Stimulated activated CD8-positive, alpha-beta memory T cell treated with anti-CD3 and anti-CD28 coated beads, Interleukin-7, amount 100 ng/mL, for 1 hour (primary cell): ENCODE measurements at places on chromosomes 2 and 18.

DNA sequence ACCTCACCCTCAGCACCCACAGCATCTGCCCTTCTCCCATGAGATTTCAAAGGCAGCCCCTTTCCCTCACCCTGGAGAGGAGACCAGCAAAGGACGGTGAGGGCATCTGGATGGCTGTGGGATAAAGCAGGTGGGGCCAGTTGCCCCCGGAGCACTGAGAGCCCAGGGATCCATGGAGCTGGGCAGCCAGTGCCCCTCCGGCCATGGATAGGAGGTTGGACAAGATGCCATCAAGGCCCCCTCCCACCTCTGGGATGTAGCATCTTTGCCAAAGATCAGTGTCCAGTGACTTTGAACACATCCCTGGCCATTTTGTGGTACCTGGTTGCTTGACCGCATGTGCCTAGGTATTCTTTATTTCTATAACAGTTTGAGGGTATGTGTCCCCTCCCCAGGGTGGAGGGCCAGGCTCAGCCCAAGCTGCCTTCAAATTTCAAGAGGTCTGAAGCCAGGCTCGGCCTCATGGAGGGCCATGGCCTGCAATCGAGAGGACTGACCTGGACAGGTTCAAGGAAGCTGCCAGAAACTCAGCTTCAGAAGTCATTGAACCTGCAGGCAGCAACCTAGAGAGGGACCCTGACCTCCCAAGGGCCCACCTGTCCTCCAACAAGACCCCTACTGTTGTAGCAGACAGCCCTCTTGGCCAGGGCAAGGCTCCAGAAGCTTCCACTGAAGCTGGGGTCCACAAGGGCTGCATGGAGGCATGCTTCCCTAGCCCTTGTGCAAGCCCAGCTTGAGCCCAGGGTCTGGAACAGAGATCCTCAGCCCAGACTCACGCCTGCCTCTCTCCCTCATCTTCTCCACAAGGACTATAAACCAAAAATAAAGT lies 55.5 kb upstream of the BIN1 start:
- DNase-seq = no peak

DNA sequence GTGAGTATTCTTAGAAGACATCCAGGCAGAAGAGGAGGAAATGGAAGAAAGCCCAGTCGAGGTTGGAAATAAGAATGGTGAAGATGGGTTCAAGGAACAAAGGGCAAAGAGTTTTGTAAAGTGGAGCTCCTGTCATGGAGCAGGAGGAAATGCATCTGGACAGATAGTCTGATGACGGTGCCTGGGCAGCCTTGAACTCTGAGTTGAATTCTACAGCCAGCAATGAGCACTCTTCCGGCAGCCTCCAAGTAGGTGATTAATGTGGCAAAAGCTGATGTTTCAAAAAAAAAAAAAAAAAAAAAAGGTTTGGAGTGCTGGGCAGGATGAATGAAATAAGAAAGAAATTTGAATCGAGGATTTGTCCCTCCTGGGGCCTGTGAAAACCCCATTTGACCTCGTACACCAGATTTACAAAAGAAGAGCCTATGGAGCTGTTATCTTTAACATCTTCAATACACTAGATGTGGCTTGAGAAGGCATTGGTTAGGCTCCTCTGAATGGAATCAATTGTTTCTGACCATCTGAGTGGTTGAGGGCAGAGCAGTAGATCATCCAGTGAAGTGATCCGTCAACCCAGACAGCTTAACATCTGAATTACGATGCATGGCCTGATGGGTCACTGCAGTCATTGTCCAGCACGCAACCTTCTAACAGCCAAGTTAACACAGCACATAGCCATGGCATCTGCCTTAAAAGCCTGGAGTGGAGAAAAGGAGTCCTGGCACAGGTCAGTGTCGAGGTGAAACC lies 449.7 kb downstream of the TXNL1 start:
- no peak for DNase-seq

GRCh38 chr18:57569133-57569532 lies 17.4 kb downstream of the FECH start:
- DNase-seq = no peak

DNA sequence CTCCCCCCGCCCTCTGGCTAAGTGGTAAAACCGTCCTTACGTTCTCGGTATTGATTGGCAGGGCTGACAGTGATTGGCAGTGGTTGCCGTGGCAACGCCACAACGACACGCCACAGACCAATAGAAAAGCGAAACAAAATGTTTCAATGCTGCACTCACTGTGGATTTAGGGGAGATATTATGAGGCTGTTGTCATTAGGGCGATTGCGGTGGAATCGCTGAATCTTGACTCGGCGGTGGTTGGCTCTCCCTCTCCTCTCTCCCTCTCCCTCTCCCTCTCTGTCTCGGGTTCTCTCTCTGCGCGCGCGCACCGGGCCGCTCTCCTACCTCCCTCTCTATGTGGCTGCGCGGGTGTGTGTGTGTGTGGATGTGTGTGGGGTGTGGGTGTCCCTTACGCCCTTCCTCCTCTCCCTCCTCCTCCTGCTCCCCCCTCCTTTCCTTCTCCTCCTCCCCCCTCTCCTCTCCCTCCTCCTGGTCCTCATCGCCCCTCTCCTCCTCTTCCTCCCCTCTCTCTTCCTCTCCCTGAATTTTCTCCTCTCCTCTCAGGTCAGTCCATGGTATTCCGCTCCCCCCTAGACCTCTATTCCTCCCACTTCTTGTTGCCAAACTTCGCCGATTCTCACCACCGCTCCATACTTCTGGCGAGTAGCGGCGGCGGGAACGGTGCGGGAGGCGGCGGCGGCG lies at the start of gene SIX3:
Gene SIX3 (plus strand): TSS at position 152 of the 684 bp plus-strand sequence. CDS start 403 bp downstream, at position 555.
- DNase-seq = no peak

DNA sequence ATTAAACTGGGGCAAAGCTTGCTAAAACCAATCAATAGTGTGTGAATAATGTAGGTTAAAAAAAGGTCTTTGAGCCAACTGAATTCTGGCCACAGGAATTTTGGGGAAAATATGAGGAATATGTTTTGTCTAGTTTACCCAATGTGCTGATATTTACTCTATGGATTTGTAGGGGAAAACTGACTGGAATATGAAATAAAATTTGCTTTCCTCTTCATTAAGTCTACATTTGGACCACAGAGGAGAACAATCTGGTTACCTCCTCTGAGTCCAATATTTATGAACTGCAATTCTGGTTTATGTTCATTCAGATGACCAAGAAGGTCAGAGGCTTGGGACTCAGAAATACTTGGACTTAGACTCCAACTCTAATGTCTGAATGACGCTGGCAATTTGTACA lies 1042.2 kb upstream of the CNTNAP5 start:
- DNase-seq = no peak

DNA sequence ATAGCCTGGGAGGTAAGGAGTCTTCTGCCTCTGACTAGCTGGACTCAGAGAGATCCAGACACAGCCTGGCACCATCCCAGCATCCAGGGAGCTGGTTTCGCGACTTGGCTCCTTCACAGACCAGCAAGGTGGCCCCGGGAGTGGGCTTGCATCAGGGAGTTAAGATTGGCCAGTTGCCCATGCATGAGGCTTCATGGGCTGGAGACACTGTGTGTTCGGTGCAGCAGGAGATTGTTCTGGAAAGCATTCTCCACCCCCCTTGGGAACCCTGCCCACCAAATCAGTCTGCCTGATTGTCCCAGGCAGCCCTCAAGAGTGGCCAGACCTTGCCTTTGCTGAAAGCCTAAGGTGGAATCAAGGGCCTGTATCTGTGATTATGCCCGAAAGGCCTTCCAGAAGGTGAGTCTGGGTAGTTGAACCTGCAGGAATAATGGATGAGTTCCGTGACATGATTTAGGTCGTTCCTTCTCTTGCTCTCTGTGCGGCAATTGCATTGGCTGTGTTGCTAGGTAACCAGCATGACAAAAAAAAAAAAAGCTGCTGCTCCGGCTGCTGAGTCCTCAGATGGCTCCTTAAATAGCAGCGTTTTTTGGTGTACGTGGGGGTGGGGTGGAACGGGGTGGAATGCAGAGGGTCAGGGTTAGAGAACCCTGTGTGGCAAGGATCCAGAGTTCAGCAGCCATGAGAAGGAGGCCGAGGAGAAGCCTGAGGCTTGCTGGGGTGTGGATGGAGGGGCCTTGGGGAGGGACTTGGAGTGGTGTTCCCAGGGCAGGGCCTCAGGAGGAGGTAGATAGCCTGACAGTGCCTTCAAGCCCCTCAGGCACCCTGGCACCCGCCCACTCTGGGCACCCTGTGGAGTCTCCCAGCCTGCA lies 93.0 kb upstream of the MCFD2 start:
- DNase-seq = no peak

DNA sequence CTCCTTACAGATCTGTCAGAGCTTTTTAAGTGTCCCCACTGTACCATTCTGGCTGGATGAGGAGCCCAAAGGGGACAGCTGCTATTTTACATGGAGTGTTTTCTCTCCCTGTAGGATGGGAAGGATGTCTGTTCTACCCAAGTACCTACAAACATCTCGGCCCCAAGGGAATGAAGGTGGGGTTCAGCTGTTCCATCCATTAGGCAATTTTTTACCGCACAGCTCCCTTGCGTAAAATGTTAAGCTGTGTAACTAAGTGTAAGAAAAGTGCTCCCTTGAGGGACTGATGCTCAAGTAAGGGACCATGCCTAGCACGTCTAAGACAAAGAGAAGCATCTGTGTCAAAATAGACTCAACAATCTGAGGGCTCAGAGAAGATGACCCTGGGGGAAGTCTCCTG lies 180.3 kb downstream of the MYO5B start:
- DNase-seq = no peak

DNA sequence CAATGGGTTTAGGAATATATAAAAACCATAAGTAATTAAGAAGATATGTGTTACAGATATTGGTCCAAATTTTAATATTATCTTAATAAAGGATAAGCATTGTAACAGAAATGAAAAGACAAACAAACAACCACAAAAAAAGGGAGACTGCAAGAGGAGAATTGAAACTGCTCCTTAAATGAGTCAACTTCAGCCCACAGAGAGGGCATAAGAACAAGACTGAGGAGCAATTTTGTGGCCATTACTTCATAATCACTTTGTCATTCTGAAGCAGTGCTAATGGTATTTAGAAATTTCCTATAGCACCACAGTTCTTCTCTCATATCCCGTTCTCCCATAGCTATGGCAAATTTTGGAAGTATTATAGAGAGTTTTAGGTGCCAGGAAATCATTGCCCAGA lies 193.2 kb upstream of the HNMT start:
- DNase-seq = no peak

- no peak for DNase-seq
Measured at GRCh38 chr2:7899923-7900322, 781.9 kb upstream of the ID2 start.

DNA sequence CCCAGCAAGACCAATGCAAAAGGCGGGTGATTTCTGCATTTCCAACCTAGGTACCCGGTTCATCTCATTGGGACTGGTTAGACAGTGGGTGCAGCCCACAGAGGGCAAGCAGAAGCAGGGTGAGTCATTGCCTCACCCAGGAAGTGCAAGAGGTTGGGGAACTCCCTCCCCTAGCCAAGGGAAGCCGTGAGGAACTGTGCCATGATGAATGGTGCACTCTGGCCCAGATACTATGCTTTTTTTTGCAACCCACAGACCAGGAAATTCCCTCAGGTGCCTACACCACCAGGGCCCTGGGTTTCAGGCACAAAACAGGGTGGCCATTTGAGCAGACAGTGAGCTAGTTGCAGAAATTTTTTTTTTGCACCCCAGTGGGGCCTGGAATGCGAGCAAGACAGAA lies 662.6 kb upstream of the ACVR2A start:
- no peak for DNase-seq

- DNase-seq = no peak
Measured at GRCh38 chr2:149489452-149489851, 98.1 kb downstream of the MMADHC start.

DNA sequence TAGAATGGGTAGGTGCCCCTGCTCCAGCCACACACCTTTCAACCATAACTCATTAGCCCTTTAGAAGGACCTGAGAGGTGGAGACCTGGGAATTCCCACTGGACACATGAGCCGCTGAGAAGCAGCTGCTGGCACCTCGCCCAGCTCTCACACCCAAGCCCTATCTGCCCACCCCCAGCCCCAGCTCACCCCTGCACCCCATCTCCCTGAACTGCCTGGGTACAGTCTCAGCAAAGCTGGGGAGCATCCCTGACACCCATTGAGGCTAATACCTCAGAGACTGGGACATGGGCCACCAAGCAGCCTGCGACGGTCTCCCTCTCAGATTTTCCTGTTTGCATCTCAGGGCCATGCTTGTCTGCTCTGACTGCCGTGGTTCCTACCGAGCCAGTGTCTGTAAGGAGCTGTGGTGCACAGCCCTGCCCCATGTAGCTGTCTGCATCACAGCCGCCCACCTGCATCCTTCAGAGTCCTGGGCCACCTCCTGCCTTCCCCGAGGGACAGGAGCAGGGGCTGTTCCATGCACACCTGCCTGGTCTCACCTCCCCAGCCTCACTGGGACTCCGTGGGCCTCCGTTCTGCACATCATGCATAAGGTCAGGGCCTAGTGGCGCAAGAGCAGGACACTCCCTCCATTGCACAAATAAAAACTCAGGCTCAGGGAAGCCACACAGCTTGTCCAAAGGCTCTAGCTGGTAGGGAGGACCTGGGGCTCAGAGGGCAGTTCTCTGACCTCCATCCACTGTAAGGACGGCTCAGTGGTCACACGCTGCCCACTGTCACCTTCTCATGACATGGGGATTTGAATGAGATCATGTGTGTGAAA lies 90.0 kb downstream of the SEPTIN10 start:
- no peak for DNase-seq

- DNase-seq = no peak
Measured at GRCh38 chr2:2874341-2874740, 503.3 kb downstream of the EIPR1 start.

GRCh38 chr2:141075753-141076152 lies 1055.1 kb downstream of the LRP1B start:
- no peak for DNase-seq

GRCh38 chr2:40734797-40735196 lies 282.9 kb upstream of the SLC8A1 start:
- DNase-seq = no peak

DNA sequence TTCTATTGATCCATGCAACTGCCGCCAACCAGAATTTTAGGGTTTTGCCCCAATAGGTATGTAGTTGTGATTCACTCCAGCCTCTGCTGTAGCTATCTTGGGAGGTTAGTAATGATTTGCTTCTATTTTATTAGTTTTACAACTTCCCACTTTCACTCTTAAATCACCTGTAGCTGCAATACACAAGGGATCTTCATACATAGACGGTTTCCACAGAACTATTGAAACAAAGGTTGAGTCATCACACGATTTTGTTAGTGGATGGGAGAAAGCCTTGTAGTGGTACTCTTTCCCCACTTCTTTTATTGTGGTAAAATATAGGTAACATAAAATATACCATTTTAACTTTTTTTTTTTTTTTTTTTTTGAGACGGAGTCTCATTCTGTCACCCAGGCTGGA lies 104.2 kb upstream of the SPRED2 start:
- no peak for DNase-seq

- no peak for DNase-seq
Measured at GRCh38 chr2:134581877-134582546, 136.8 kb downstream of the TMEM163 start.

DNA sequence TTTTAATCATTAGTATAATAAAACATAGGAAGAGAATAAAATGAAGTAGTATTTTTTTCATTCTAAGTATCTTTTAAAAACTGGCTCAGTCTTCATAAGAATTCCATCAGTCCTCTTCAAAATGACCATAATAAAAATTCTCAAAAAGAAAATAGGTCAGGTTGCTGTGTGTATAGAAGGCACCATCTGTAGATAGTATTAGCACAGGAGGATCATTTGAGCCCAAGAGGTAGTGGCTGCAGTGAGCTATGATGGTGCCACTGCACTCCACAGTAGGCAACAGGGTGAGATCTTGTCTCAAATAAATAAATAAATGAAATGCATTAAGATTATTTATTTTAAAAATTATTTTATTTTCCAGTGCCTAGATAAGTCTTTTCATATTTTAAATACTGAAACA lies 475.8 kb downstream of the ZNF804A start:
- DNase-seq = no peak
